Activated CD8-positive, alpha-beta memory T cell treated with anti-CD3 and anti-CD28 coated beads for 24 hours (primary cell): ENCODE measurements at places on chromosomes 12 and 14.

DNA sequence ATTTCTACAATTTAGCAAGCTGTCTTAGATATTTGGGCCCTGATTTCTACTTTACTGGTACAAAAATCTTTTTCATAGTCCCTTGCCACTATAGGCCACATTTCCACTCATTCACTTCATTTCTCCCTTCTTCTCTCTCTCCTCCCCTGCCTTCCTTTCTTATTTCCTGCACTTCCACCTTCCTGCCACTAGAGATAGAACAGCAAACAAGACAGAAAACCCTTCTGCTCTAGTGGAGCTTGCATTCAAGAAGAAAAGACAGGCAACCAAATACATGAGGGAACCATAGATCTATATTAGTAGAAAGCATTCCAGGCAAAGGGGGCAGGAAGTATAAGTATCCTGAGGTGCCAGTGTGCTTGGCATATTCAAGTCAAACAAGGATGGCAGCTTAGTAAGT lies 623.5 kb downstream of the FLRT2 start:
- no peak for DNase-seq

DNA sequence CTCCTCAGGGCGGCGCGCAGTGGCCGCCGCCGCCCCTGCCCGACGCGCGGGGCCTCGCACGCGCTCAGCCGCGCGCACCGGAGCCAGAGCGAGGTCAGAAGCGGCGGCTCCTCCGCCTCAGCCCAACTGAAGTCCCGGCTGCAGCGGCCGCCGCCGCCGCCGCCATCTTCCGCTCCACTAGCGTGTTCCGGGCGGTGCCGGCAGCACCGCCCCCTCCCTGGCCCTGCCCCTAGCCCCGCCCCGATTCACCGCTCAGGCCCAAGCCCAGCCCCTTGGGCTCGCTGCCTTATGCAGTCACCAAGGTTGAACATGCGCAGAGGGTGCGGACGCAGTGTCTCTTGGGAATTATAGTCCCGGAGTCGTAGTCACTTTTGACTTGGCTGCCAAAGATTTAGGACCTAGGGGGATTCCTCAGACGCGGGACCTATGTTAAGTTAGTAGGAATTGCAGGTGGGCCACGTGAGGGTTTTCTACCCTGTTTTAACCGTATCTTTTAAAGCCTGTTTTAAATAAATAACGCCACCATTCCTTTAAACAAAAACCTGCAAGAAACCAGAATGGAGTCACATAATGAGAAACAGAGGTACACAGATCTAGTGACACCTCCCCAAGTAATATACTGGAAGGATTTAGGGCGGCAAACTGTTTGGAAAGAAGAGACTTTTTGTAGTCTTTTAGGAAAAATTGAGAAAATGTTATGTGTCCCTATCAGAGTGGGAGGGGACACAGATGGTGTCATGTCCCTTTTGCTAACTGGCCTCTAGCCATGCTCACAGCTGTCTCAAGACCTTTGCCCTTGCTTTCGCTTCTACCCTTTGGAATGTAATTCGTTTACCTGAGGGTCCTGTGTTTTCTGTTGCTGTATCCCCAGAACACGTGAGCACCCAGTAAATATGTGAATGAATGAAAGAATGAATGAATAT lies at the start of gene PPTC7:
PPTC7 (minus strand) TSS at position 182 of the 923 bp plus-strand sequence. CDS start 287 bp downstream, outside the sequence.
- DNase-seq = peak; percentile 97

- no peak for DNase-seq
Observed at GRCh38 chr12:95178136-95178535, 39.1 kb downstream of the FGD6 start.

DNA sequence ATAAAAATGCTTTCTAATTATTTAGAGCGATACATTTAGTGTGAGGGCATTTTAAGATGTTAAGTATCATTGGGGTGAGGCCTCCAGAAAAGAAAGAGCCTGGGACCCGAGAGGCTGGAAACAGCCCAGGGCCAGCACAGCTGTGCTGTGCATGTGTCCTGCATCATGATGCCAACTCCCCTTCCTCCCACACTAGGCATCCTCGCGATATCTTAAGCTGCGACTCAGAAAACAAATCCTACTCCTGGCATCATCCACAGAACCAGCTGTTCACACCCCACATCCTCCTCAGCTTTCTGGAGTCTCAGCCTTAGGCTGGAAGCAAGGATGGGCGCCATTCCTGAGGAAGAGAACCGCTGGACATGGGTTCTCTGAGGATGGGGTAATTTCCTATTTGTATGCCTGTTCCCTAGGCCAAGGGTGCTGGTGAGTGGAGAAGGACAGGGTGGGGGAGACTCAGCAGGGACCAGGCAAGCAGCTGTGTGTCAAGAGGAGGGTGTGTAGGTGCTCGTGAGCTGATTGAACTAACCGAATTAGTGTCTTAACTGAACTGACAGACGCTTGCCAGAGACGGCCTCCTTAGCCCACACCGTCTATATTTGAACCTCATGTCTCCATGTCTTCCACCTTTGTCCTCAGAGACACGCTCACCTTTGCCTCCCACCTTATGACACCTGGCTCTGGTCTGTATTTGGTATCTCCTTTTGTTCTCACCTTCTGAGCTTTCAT lies 15.6 kb upstream of the MCRS1 start:
- DNase-seq = no peak

DNA sequence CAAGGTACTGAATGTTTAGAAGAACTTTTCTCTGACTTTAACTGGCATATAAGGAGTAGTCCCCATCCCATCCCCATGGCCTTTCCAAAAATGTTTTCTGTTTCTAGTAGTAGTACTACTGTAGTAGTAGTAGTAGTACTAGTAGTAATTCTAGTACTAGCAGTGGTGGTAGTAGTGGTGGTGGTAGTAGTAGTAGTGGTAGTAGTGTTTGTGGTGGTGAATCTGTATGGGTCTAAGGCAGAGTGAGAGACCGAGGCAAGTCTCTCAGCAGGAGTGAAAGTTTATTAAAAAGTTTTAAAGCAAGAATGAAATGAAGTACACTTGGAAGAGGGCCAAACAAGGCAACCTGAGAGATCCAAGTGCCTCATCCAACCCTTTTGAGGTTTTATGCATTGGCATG lies 58.6 kb downstream of the FOXN4 start:
- no peak for DNase-seq

- no peak for DNase-seq
Observed at GRCh38 chr12:25958428-25959070, at the start of gene RASSF8. TSS of gene RASSF8 (plus strand) at chr12:25958682. CDS start at chr12:26055344, 96,662 bp downstream.

DNA sequence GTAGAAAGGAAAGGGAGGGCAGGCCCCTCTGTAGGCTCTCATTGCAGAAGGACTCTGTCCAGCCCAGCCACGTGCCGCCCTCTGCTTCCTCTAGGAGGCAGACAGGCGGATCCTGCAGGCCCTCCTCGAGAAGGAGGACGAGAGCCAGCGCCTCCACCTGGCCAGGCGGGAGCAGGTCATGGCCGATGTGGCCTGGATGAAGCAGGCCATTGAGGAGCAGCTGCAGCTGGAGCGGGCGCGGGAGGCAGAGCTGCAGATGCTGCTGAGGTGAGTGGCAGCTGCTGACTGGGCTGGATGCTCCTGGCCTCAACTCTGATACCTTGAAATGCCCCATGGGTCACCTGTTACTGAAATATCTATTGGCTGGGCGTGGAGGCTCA lies 10.9 kb downstream of the TCHP start:
- no peak for DNase-seq

DNA sequence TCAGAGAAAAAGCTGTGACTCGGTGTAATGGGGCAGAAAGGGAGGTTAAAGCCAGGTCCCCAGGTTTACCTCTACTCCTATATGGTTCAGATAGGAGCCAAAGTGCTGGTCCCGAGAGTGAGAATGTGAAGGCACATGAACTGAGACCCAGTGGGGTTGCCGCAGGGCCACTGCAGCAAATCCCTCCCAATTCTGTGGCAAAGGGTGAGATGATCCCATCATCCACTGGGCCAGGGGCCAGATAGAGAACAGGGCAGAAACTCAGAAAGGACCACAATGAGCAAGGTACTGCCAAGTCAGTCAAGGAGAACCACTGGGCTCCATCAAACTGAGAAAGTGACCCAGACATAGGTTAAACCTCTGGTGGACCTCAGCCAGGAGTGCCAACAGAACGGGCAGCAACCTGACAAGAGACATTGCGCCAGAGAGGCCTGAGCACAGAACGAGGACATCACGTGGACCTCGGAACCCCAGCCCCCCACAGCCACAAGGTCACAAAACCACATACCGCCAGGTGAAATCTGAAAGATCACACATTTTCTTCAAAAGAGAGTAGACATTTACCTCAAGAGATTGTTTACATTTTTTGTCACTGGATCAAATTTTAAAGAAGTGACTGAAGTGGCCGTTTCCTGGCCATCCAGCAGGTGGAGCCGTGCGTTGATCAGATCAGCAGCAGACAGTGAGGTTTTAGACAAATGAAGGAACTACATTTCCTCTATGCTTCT lies 20.5 kb upstream of the ITPR2 start:
- peak; percentile 83 for DNase-seq

- DNase-seq = no peak
Observed at GRCh38 chr12:25574761-25575160, 21.7 kb upstream of the LMNTD1 start.

DNA sequence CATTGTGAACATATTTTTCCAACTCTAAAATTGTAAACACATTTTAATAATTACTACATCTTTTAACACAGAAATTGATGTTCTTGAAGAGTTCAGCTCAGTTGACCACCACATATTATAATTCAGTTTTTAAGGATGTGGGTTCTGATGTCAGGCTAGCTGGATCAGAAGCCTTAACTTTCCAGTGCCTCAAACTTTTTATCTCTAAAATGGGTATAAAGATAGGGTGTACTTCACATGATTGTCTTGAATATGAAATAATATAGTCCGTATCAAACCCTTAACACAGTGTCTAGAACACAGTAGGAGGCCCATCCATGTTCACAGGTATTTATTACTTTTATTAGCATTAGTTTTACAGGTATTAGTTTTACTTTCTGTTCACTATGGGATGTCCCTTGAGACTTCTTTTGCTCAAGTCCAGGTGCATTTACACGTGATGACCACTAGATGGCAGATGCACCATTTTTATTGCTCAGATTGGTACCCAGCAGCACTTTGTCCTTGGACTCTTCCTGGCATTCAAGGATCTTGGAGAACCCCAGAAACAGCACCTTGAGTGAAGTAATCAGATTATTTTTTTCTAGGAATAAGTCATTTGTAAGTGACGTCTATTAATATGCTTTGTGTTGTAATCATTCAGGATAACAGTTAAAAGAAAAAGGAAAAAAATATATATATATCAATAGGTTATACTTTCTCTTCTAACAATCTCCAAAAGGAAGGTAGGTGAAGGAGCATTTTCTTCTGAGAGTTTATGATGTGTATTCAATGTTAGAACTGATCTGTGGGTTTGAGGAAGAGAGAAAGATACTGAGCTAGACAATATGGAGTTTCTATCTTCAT lies 580.2 kb downstream of the ETNK1 start:
- no peak for DNase-seq
